Skin of body (tissue), 3 donors: ENCODE measurements at places on chromosomes 7 and 10. TPM values are rescaled to one million over a fixed set of nuclear protein-coding genes. Genes with fewer than 3 reads are reported as not detected.
A peak's percentile ranks its signal among the peaks of the same experiment; 100 is the strongest.

DNA sequence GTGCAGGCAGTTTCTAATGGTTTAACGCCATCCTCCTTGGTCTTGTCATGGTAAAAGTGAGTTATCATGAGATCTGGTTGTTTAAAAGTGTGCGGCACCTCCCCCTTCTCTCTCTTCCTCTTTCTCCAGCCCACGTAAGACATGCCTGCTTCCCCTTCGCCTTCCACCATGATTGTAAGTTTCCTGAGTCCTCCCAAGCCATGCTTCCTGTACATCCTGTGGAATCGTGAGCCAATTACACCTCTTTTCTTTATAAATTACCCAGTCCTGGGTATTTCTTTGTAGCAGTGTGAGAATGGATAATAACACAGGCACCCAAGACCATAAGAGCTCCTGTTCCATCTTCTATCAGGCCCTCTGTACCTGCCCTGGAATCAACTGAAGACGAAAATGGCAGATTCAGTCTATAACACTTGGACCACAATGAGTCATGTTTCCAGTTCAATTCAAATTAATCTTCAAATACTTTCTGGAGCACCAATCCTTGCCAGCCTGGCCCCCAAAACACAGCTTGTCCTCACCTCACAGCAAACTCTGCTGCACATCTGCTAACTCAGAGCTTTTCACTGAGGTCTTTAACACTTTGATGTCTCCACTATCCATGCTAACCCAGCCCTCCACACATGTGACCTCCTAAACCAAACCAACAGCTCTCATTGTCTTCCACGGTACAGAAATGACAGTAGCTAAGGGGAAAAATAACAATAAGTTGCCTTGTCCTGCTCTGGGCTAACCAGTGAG, 73.2 kb downstream of the SFMBT2 start:
- DNase-seq = no peak

DNA sequence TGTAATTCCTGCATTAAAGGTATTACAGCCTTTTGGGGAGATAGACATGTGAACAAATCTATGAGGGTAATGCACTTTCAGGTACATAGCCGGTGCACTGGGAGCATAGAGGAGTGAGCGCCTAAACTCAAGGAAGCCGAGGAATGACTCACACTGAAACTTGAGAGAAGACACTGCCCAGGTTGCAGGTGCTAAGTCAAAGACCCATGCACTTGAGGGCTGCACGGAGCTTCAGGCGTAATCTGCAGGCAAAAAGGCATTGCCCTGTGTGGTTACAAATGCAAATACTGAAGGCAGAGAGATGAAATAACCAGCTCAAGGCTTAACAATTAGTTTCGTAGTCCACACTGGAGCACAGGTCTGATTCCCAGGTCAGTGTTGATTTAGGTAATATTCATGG, 51.0 kb upstream of the OSBPL3 start:
- DNase-seq = no peak

DNA sequence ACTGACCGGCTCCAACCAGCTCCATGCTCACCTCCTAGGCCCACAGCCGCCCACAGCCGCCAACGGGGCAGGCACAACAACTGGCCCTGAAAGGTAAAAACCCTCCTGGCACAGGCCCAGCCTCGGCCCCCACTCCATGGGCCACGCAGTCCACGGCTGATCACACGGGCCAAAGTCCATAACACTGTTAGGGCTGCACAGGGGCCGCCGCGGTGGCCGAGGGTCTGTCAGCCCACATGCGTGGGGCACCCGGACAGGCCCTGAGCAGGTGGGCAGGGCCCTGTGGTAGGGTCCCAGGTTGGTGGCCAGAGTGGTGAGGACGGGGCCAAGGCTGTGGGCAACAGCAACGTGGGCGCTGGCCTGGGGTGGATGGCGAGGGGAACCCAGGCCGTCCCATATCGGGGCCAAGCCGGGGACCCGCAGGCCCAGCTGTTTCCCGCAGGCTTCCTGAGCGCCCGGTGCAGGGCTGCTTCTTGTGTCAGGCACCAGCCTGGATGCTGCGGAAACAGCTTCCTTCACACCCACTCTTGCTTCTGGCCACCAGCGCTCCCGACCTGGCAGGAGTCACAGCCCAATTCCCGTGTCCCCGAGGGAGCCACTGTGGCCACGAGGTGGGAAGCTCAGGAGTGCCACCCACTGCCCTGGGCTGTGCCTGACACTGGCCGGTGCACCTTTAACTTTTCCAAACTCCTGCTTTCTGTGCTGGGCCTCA, 29.2 kb downstream of the CYP2W1 start:
- no peak for DNase-seq

DNA sequence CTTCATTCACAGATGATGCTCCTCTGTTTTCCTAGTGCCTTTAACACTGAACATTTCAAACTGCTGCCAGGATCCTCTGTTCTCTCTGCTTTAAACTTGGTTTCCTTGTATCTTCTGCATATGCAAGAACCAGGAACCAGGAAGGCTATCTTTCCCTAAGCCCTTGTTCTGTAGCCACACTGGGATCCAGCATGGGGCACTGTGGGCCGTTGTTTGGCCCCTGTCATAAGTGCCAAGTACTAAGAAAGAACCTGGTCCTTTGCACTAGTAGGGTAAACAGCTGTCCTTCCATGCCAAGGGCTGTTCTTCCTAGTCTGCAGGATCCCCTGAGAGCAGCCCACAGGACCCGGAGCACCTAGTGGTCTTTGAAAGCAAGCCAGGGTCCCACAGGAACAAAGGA, 49.0 kb upstream of the TRIM8 start:
- no peak for DNase-seq

The SPDYE16 gene
- 0.10 TPM for total RNA-seq

The PLEKHS1 gene
- not detected for total RNA-seq

GRCh38 chr10:102652170-102652916, 8.1 kb downstream of the TRIM8 start:
- no peak for DNase-seq

DNA sequence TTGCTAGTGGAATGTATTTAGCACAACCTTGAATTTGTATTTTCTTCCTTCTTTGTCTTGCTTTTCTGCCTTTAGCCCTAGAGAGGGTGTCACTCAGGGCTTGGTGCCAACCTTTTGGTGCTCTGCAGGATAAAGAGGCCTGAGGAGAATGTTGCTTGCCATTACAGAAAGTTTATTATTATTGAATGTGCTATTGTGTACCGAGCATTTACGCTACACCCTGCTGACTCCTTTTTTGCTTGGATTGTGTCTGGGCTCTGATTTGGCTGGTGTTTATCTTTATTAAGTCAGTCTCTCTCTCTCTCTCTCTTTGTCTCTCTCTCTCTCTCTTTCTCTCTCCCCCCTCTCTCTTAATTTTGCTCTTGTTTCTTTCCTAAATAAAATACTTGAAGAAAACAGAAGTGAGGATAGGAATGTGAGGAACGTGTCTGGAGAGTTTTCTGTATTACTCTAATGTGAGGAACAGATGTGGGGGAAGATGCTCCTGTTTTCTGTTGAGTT, 284.4 kb upstream of the PHYHIPL start:
- DNase-seq = no peak

DNA sequence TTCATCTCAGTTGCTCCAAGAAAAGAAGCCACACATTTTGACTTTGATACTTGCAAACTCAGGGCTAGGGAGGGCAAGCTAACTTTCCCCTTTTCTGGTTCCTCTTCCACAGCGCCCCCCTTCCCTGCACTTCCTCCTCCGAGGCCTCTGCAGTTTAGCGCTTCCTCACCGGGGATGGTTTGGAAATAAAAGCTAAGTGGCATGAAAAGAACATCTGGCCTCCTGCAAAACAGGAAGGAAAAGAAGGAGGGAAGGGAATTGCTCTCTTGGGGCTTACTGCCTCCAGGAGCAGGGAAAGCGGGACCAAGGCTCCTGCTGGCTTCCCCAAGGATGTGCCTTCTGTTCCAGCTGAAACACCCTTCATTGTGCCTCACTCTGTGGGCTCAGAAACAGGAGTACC, 42.3 kb downstream of the PRKCQ start:
- DNase-seq = no peak

- peak; percentile 57 for DNase-seq
Observed at GRCh38 chr10:7301006-7301778, 109.6 kb downstream of the SFMBT2 start.

DNA sequence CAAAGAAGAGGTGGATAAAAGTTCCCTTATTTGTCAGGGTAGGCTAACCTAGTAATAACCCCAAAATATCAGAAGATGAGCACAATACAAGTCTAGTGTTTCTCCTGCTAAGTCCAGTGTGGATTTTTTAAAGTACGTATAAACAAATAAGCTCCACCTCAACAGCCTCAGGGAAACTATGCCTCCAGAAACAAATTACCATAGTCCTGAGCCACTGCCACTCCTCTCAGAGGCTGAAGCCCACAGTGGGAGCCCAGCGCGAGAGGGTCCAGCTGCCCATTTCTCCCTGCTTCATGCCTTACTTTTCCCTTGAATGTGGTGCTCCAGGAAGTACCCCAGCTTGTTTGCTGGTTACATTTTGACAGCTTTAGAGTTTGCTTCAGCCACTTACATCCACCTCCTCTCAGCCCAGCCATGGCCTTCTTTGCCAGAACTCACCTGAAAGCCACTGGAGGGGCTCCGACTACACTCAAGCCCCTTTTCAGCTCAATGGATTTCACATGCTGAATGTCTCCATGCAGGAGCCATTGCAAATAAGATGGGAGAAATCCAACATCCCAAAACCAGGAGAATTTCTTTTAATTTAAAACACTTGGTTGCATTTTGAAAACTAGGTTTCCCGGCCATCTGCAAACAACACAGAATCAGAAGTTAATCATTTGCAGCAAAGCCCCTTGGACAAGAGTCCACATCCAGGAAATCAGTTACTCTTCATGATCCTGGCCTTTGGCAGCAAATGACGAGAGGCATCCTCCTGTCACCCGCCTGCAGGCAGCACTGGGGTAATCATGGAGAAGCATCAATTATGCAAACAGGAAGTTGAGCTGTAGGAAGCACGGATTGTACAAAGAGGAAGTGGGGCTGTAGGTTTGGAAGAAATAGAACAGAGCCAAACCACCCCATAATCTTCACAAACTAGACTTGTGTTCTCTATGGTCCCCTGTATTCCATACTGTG, 138.1 kb downstream of the HERPUD2 start:
- DNase-seq = no peak

DNA sequence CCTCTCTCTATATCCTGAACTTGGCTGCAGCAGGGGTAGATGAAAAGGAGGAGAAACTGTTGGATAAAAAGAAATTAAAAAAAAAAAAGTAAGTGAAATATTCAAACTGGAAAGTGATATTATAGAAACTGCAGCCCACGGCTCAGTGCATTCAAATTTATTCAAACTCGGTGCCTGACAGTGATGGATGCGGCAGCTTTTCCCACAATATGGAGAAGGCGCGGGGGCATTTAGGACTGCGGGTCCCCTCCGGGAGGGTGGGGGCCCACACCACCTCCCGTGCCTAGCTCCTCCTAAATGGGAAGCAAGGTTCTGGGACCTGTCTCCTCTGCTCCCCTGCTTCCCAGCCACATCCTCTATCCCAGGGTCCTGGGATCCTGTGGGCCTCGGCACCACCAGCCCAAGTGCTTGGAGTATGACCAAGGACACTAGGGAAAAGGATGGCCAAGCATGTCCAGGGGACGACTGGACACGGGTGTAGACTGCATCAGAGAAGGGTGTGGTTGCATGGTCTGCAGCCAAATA, 82.4 kb downstream of the HIF1AN start:
- no peak for DNase-seq

The WDR86 gene
- total RNA-seq = 14.0 TPM

The NPFFR1 gene
- total RNA-seq = 0.59 TPM

The RADIL gene
- 2.2 TPM for total RNA-seq

The RPEL1 gene
- not detected for total RNA-seq

DNA sequence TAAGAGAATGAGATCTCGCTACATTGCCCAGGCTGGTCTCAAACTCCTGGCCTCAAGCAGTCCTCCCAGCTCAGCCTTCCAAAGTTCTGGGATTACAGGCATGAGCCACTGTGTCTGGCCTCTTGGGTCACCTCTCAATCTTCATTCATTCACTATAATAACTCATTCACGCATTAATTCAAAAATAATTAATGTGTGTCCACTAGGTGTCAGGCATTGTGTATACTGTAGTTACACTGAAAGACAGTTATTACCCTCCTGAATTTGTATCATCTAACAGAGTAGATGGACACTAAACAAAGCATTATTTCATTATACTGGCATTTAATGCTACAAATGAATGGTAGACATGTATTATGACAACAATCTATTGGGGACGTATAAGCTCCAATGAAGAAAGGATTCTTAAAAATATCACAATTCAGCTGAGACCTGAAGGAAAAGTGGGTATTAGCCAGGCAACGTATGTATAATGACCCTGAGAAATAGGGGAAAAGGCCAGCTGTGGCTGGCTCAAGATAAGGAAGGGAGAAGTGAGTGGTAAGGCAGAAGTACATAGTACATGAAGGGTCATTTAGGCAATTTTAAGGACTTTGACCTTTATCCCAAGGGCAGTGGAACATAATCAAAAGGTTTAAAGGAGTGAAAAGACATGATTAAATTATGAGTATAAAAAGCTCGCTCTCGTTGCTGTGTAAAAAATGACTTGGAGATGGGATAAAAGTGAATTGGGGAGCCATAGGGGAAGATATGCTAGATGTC, 150.7 kb downstream of the BTAF1 start:
- no peak for DNase-seq

The XRCC2 gene
- total RNA-seq = 3.6 TPM

DNA sequence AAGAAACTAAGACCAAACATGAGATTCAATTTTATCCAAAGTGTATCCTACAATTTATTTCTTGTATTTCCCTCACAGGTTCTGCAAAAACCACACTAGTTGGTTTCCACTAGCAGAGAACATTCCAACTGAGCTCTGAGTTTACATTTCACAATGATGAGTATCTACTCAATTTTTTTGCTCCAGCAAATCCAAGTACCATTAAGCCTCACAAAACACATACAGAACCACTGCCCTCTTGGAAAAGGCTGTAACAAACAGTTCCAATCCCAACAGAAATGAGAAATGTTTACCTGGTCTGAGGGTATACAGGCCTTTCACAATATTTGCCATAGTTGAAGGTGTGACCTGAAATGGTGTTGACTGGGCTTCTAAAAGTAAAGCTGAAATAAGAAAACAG, 59.9 kb downstream of the CACUL1 start:
- no peak for DNase-seq

The GRID1 gene
- total RNA-seq = 2.7 TPM

GRCh38 chr7:153935095-153935494, 117.1 kb upstream of the DPP6 start:
- no peak for DNase-seq

GRCh38 chr7:64838691-64839090, 44.5 kb downstream of the ZNF138 start:
- no peak for DNase-seq

- no peak for DNase-seq
Observed at GRCh38 chr10:23198940-23199767, 7.0 kb downstream of the PTF1A start.

DNA sequence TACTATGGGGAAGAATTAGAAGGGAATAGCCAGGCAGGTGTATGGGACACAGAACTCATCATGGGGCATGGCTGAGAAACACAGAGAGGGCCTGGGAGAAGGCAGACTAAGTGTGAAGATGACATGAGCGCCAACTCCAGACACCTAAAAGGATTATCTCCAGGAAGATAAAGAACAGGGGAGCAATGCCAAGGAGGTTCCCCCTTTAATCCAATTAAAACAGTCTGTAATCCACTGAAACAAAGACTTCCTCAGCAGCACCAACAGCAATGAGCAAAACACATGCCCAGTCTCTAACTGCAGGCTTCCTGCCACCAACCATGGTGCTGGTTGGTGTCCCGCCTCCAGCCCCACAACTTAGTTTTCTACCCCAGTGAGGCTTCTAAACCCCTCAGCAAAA, 108.9 kb downstream of the GRID1 start:
- DNase-seq = no peak
